ENCODE measurements at places on chromosomes 11 and 22.

GRCh38 chr11:67002921-67003411 lies 20.0 kb upstream of the SYT12 start:
- no peak for DNase-seq

DNA sequence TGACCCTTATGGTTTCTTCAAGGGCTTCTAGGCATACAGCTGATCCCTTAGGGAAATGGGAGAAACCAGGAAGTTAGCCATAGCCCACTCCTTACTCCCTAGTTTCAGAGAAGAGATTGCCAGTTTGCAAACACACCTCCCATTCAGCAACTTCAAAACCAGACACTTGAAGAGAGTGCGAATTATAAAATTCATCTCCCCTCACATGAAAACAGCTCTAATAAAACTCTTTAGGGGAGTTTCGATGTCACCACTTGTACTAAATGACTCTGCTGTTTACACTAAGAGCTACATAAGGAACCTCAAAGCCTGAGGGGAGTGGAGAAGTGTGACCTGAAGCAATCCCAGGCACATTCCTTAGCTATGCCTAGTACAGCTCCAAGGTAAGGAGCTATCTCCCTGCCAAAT lies 8.3 kb downstream of the LGR4 start:
- peak; percentile 35 for DNase-seq

DNA sequence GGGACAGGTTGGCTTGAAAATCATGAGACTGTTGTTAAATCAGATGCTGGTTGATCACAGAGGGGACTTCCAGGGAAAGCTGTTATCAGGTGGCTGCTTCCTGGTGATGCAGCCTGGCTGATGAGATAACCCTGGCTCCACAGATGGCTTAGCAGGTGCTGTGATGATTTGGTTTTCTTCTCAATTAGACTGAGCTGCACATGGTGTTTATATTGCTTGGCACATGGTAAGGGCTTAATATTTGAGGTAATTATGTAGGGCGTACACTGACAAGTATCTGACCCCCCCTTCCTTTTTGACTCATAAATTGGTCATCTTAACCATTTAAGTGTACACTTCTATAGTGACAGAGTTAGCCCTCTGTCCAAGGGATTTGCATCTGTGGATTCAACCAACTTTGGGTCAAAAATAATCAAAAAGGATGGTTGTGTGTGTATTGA lies 7.0 kb downstream of the RPS3 start:
- DNase-seq = no peak

DNA sequence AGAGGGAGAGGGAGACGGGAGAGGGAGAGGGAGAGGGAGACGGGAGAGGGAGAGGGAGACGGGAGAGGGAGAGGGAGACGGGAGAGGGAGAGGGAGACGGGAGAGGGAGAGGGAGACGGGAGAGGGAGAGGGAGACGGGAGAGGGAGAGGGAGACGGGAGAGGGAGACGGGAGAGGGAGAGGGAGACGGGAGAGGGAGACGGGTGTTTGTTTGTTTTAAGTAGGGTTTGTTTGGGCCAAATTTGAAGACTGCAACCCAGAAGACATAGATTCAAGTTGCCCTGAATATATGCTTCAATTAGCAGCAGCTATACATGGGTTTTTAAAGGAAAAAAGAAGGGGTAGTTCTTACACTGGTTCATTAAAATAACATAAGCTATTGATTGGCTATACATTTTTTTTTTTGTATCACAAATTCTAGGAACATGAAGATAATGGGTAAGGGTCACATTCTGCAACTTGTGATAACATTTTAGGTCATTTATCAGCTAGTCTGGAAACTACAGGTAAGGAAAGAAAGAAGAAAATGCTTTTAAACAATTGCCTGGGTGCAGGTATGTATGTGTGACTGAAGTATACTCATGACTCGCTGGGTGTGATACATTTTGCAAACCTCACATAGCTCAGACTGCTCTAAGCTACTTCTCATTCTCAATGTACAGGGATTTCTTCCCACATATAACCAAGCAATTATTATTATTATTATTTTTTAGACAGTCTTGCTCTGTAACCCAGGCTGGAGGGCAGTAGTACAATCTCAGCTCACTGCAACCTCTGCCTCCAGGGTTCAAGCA lies 67.3 kb downstream of the MCHR1 start:
- no peak for DNase-seq

GRCh38 chr11:7655253-7656217 lies 17.8 kb downstream of the CYB5R2 start:
- DNase-seq = no peak

DNA sequence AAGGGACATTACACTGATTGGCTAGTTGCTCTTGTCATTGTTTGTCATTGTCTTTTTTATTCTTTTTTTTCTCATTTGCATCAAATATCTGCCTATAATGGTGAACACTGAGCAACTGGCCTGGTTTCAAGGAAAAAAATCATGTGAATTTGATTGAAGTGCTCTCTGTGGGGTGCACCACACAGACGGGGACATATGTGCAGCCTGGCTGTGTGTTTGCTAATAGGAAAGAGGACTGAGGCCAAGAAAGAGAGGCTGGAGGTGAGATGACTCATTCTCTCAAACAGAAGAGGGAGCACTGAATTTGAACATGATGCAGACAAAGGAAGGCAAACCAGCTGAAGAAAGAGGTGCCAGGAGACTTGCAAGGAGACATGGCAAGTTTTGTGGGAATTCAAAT lies 684.9 kb upstream of the CCDC90B start:
- no peak for DNase-seq

- DNase-seq = peak; percentile 90
These were observed 113.6 kb downstream of the SIK3 start for GRCh38 chr11:116984589-116984988.

DNA sequence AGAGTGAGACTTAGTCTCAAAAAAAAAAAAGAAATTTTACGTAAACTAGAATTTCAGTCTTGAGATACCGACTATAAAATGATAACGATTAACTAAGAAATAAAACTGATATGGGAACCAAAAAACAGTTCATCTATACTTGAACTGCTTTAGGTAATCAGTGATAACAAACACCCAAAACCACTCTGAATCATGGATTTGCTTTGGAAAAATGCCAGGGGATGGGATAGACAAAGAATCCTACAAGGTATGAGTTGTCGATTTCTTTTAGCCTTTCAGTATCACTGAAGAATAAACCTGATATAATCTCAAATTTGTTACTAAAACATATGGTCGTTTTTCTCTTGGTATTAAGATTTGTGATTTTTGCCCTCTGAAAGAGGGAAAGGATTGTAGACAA lies 13.7 kb downstream of the CSTF3 start:
- DNase-seq = no peak

DNA sequence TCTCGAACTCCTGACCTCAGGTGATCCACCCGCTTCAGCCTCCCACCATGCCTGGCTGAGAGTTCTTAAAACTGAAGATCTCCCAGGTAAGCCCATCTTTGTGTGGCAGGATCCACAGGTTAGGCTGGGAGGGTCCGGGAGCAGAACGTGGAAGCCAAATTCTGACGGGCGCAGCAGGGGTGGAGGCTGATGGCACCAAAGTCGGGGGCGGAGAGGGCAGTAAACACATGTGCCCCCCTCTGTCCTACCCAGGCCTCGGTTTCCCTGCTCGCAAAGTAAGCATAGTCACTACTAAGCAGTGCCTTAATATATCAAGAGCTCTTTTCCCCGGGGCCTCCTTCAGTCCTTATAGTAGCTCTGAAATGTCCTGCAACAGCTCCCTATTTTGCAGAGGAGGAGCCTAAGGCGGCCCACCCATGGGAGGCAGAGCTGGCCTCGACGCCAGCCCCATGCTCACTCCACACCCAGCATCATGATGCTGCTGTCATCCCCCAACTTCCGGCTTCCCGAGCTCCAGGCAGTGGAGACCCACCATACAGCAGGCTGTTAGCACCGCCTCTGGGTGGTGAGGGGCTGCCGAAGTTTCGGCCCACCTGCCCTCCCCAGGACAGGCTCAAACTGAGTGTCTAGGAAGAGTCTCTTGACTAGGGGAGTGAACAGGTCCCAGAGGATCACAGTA lies 230.0 kb downstream of the CTTN start:
- peak; percentile 48 for DNase-seq

DNA sequence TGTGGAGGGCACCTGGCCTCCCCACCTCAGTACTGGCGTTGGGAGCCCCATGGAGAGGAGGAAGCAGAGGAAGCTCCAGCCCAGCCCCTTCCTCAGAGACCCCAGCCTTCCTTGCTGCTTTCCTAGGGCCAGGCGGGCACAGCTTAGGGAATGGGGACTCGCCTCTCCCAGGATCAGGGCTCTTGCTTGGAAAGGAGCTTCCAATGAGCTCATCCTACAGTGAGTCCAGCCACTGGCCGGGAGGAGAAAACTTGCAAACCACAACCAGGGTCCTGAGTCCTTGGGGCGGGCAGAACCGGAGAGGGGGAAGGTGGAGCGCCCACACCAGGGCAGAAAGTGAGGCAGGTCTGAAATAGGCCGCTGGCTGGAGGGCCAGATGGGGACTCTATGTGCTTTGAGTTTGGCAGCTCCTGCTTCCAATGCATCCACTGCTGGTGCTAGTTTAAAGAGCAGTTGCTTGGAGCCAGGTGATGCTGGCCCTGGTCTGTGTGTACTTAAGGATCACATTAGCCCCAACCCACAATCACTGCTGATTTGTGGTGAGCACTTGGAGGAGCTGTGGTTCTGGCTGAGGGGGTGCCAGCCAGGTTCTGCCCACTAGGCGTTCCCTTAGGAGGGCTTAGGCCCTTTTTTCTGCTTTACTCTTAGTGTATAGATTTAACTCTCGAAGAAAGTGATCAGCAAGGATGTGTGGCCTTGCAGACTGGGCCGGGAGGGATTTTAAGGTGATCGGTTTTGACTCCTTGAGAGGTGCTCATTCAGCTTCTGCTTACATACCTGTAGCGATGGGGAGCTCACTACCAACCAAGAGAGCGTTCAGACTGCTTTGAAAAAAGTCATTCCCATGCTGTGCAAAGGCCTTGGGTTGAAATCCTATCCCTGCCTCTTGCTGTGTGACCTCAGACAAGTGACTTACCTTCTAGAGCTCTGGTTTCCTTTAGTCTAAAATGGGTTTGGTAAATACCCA lies 81.9 kb downstream of the TP53I11 start:
- no peak for DNase-seq

- DNase-seq = peak; percentile 73
These were observed 11.1 kb downstream of the POLR3H start for GRCh38 chr22:41532908-41533825.

GRCh38 chr11:76225122-76225611 lies 18.9 kb upstream of the WNT11 start:
- no peak for DNase-seq

DNA sequence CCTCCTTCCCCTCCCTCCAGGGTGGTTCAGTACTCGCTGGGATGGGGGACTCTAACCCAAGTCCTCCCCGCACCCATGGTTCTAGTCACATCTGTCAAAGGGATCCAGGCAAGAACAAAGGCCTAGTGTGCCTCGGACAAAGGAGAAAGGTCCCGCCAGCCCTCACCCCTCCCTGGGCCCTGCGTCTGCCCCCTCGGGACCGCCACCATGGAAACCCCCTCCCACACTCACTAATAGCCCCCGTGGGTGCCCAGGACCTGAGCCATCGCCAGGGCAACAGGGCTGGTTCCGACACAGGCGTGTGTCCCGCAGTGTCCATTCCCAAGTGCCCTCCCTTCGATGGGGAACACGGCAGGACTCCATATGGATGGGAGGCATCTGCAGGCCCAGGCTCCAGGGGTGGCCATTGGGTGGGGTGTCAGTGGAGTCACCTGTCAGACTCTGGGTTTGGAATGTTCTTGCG lies 5.1 kb upstream of the CARNS1 start:
- DNase-seq = no peak

- DNase-seq = no peak
These were observed 340.8 kb upstream of the MTNR1B start for GRCh38 chr11:92628401-92629292.

- no peak for DNase-seq
These were observed 97.2 kb downstream of the SERGEF start for GRCh38 chr11:17915500-17916143.

- peak; percentile 3 for DNase-seq
These were observed 303.4 kb upstream of the SYN3 start for GRCh38 chr22:33361581-33361980.

DNA sequence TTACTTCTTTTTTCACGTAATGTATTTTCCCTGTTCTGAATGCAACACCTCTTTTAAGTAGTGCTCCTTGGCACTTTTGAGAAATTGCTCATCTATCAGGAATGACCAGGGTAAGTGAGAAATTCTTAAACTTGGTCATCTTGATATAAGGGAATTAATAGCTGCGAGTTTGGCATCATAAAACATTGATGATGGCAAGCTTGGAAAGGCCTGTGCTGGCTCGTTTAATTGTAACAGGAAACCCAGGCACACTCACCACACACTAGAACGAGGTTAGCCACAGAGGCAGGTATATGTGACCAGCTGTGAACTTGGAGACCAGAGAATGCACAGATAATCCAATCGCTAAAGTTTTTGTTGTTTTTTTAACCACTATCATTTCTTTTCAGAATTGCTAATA lies 24.3 kb downstream of the FAM118A start:
- DNase-seq = no peak

DNA sequence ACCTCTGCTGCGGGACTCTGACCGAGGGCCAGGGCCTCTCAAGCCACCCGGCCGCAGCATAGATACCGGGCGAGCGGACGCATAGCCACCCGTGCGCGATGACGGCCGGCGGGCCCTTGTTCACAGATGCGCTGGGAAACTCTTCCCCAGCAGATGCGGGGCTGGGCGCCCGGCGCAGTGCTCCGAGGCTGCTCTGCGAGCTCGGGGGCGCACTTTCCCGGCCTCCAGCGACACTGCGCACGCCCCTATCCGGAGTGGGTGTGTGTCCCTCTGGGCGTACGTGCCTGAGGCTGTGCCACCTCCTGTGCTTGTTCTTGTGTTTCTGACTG lies 104.7 kb upstream of the E2F8 start:
- DNase-seq = peak; percentile 12

DNA sequence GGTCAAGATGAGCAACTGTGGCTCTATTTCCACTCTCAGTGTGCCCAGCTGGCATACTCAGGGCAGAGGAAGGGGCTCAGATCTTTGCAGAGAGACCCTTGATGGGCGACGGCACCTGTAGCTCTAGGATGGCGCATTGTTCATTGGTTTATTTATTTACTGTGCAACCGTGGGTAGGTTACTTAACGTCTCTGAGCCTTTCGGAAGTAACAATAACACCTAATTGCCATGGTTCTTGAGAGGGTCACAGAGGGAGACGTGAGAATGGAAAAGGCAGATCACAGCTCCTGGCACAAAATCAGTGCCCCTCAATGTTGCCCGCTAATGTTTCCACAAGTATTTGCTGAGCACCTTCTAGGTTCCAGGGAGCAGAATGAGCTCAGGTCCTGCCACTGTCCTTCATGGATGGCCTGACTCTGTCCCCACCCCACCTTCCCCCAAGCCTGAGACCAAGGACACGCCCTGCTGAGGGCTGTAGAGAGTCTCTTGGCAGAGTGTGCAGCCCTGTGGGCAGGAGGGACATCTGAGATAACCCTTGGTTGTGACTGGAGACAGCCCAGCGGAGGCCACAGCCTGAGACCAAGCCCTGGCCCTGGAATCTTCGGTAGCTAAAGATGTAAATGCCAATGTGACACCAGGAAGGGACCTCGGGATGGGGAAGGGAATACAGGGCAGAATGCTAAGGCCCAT lies 780 bp upstream of the ALDH3B2 start:
- DNase-seq = no peak

All from NB4 (cell line).